ENCODE measurements at places on chromosomes 7 and 10.
A peak's percentile ranks its signal among the peaks of the same experiment; 100 is the strongest.

GRCh38 chr7:143300959-143301935 lies 13.1 kb downstream of the CASP2 start:
- no peak for DNase-seq

GRCh38 chr7:102279537-102280400 lies 6.9 kb upstream of the SH2B2 start:
- peak; percentile 23 for DNase-seq

GRCh38 chr10:45444022-45444421 lies 70.0 kb downstream of the ALOX5 start:
- DNase-seq: no peak

GRCh38 chr7:47153576-47153975 lies 428.3 kb downstream of the TNS3 start:
- no peak for DNase-seq

DNA sequence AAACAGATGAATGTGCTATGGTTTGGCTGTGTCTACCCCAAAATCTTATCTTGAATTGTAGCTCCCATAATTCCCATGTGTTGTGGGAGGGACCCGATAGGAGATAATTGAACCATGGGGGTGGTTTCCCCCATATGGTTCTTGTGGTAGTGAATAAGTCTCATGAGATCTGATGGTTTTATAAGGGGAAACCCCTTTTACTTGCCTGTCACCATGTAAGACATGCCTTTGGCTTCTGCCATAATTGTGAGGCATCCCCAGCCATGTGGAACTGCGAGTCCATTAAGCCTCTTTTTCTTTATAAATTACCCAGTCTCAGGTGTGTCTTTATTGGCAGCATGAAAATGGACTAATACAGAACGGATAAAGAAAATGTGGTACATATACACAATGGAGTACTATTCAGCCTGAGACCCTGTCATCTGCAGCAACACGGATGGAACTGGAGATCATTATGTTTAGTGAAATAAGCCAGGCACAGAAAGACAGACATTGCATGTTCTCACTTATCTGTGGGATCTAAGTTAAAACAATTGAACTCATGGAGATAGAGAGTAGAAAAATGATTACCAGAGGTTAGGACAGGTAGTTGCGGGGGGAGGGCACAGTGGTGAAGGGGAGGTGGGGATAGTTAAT lies 587.6 kb upstream of the NRP1 start:
- no peak for DNase-seq

DNA sequence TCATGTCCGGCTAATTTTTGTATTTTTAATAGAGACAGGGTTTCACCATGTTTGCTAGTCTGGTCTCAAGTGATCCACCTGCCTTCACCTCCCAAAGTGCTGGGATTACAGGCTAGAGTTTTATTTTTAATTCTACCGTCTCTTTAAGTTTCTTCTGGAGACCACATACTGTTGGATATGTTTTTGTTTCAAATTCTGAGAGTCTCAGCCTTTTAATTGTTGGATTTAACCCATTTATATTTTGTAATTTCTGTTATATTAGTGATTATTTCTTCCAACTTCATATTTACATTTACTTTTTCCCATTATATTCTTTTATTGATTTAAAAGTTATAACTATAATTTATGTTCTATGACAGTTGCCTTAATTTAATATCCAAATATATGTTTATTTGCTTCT lies 139.4 kb downstream of the BMS1 start:
- DNase-seq: no peak

- DNase-seq: no peak
These were observed 82.3 kb upstream of the ARID5B start for GRCh38 chr10:61819208-61819607.
